NCI-H1930 (cell line): ENCODE measurements at places on chromosomes 3 and 15.

DNA sequence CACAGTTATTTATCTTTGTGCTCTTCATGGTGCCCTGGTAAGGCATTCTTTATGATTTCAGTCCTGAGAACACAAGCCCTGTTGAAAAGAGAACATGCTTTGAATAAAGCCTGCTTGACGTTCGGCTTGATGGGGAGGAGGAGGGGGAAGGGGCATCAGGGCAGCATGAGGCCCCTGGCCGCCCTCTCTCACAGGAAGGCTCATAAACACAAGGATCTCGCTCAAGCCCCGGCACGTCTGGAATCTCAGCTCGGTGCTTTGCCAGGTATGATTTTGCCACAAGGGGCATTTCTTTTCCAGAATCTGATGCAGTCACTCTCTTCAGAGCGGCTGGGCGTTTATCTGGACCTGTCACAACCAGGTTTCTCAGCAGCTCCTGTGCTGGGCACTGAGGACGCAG is 129.4 kb downstream of the DNAJB8 start:
- DNase-seq: no peak

GRCh38 chr3:34207002-34207401 is 408.6 kb downstream of the PDCD6IP start:
- no peak for DNase-seq

GRCh38 chr3:182261041-182261440 is 532.3 kb upstream of the ATP11B start:
- DNase-seq: no peak

DNA sequence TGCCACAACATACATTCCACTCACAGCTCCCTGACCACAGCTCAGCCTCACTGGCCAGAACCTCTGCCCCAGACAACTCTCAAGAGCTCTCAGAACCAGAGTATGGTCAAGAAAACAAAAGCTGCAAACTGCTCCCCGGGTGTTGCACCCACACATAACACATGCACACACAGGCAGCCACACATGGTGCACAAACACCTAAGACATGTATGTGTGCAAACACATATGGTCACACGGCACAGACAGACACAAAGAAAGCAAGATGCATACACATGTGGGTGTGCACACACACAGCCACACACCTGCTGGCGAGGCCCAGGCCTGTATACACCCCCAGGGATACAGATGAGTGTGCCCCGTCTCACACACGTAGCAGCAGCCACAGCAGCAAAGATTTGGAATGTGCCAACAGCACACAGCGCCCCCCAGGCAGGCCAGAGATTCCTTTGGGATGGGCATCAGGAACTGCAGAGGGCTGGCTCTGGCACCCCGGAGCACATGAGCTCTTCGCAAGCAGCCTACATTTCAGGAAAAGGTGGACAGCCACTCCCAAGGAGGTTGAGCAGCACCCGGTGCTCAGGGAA is 6.6 kb downstream of the KLF15 start:
- no peak for DNase-seq

DNA sequence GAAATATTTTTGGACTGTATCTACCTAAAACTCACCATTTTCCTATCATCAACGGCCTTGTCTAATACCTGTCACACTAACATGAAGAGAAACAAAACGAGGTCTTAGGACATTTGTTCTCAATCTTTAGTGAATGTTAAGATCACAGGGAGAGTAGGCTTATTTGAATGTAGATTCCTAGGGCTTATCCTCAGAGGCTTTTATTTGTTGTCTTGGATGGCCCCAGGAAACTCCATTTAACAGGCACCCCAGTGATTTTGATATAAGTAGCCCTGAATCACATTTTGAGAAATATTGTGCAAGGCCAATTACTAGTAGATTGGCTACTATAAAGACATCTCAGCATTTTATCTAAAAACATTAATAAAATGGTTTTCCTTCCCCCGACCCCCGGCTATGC is 367.4 kb downstream of the GAP43 start:
- no peak for DNase-seq

DNA sequence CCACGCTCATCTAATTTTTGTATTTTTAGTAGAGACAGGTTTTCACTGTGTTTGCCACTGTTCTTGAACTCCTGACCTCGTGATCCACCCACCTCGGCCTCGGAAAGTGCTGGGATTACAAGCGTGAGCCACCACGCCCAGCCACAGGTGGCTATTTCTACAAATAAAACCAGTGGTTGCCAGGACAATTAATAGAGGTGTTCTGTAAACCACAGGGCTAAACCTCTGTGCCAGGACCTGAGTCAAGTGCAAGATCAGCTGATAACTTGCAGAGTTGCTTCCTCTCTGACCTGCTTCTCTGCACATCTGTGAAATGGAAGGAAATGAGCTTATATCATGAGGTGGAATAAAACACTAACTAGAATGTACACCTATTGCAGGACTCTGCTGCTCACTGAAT is 72.8 kb downstream of the CD200R1L start:
- DNase-seq: no peak
